ENCODE measurements at places on chromosomes 2 and 18.
A peak's percentile ranks its signal among the peaks of the same experiment; 100 is the strongest.

DNA sequence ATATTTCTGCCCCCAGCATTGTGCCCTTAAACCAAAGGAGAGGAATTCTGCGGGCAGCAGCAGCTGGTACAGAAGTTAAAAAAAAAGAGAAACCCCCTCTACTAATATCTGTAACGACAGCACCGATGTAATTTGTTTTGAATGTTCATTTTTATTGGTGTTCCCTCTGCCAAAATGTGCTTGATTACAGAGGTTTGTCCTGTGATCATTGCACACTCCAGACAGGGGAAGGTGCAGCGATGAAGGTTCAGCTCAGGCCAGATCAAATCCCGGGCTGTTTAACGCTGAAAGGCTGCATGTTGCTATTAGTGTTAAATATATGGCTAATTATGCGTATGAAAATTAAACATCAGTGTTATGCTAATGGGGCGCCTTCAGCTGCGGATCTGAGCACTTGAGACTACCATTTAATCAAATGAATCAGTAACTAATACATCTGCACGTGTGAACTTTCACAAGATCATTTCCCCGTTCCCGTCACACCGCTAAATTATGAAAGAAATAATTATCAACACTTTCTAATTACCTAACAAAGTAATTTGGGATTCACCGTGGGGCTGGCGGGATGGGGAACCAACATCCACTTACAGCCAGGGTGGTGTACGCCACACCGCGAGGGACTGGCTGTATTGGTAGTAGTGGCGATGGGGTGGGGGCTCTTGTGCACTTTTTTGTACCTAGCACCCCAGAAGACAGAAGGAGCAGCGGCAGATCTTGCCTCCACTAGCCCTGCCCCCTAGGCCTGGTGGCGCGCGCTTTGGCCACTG, 1.5 kb upstream of the DLX1 start:
- DNase-seq = no peak

GRCh38 chr2:98935777-98936352, at the start of gene CRACDL:
TSS of gene CRACDL (minus strand) at chr2:98936225. CDS start at chr2:98846800, 89,425 bp downstream.
- DNase-seq = peak; percentile 26

DNA sequence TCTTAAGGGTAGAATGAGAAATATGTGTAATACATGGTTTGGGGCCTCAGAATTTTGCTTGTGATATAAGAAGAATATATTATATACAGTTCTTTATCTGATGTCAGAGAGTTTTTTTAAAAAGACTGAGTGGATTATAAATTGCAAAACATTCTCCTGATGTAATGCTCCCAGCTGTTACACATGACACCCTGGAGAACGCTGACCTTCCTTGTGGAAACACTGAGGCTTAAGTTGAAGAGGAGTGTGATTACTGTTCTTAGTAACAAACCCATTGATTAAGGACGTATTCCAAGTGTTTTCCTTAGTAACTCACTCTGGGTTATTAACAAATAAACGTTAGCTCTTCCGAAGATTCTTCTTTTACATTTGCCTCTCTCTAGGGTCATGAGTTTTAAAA, 1069.3 kb upstream of the CNTNAP5 start:
- no peak for DNase-seq

- no peak for DNase-seq
Observed at GRCh38 chr18:10011061-10011460, 97.2 kb downstream of the VAPA start.

DNA sequence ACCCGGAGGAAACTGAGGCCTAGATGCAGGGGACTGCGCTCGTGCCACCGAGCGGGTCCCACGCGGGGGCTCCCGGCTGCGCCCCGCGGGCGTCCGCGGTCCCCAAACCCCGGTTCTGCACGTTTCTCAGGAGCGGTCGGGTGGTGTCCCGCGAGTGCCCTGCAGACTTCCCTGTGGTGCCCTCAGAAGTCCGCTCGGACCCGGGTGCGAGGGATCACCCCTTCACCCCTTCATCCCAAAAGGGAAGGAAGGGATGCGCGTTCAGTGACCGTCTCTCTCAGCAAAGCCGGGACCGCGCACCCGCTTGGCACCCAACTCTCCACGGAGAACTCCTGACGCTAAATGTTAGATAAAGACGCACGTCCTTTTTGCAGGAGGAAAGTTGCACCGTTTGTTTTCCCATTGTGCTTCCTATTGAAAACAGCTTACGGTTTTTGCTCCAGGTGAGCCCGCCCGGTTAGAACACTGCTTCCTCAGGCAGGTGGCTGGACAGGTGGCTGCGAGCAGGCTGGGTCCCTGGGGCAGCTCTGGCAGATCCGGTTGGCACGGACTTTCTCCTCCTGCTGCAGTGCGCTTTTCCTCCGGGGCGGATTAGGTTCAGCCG, 779 bp downstream of the DGKD start:
- DNase-seq = peak; percentile 30

GRCh38 chr18:59022167-59022945, 117.3 kb upstream of the SEC11C start:
- no peak for DNase-seq

DNA sequence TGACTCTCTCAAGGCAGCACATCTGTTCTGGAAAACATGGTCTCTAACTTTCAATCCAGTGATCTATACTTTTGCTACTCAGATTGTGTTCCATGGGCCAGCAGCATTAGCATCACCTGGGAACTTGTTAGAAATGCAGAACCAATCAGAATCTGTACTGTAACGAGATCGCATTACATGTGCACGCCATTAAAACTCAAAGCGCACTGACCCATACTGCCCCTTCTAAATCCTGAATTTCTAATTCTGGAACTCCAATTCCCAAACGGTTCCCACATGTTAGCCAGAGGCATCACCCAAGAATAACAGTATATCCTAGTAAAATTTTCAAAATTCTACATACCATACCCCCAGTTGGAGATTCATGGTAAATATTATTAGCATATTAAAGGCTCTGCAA, 10.5 kb upstream of the DCTN1 start:
- no peak for DNase-seq

- DNase-seq = no peak
Observed at GRCh38 chr2:228344531-228344930, 163.0 kb upstream of the SPHKAP start.

GRCh38 chr2:17363846-17364245, 154.4 kb downstream of the RAD51AP2 start:
- DNase-seq = no peak

DNA sequence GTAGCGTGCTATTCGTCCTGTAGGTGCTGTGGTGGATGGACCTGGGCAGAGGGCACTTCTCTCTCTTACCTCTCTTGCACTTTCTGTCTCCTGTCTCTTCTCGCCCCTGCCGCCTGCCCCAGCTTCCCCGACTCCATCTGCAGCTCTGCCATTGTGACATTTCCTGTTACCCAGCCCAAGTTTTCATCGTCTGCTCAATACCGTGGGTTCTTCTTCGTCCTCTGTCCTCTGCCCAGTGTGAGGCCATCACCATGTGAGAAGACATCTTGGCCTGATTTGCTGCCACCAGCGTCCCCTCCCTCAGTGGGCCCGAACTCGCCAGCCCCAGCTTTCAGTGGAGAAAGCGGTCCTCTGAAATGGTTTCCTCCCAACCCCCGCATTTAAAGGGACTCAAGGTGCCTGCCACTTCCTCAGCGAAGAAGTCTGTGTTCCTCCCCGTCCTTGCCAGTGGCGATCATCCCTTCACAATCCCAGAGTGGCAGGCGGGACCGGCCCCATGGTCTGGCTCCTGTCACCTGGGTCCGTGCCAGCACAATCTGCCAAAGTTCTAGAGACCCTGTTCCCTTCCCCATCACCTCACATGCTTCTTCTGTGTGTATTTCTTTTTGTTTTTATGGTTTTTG, 18.0 kb downstream of the TGOLN2 start:
- no peak for DNase-seq
